ENCODE measurements at places on chromosomes 2 and 18.

- DNase-seq = no peak
Observed at GRCh38 chr2:73468376-73468775, 82.7 kb downstream of the ALMS1 start.

GRCh38 chr2:17544256-17544655 lies 3.8 kb downstream of the VSNL1 start:
- no peak for DNase-seq

DNA sequence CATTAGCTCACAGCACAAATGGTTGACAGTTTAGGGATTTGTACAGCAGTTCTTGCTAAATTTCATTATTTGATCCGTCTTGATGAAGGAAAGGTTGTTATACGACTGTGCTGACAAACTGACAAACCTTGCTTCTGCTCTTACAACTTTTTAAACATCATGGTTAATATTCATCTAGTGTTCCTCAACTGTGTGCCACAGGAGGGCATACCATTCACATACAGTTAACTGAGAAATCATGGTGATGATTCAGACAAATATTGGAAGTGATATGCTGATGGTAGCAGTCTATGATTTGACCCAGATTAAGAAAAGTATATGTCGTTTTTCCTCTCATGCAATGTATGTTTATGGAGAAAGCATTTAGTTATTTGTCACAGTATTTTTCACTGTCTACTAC lies 129.8 kb upstream of the FSIP2 start:
- no peak for DNase-seq

DNA sequence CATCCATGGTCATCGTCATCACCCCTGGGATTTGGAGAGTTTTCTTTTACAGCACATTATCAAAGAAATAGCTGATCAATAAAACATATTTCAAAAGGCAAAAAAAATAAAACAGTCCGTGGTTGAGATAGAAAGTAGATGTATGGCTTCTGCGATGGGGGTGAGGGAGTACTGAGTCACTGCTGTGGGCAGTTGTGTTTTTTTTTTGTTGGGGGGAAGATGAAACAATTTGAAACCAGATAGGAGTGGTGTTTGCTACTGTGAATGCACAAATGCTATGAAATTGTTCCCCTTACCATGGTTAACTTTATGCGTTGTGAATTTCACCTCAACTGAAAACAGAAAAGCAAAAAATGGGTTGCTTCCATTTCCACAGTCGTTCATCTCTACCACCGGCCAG lies 11.9 kb upstream of the SALL3 start:
- DNase-seq = no peak

GRCh38 chr18:42338683-42339082 lies 383.6 kb downstream of the PIK3C3 start:
- DNase-seq = no peak

- peak; percentile 77 for DNase-seq
Observed at GRCh38 chr18:48922801-48923730, 27.7 kb downstream of the SMAD7 start.

DNA sequence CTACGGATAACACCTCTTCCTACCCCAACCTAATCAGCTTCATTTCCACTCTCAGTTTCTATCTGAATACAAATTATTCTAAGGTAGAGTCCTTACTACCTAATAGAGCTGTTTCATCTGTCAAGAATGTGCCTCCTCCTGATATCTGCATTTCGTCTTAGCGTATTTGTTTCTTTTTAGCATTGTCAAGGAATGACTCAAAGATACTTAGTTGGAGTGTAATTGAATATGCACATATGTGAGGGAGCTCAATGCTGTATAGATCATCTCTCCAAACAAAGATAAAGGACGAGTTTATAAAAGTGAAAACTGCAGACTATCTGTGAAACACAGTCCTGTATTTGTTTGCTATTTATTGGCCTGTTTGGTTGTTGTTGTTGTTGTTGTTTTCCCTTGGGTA lies 2059.4 kb upstream of the CELF4 start:
- DNase-seq = no peak

GRCh38 chr2:54741250-54741649 lies 17.8 kb downstream of the EML6 start:
- no peak for DNase-seq
